ENCODE measurements at places on chromosomes 3 and 15.

DNA sequence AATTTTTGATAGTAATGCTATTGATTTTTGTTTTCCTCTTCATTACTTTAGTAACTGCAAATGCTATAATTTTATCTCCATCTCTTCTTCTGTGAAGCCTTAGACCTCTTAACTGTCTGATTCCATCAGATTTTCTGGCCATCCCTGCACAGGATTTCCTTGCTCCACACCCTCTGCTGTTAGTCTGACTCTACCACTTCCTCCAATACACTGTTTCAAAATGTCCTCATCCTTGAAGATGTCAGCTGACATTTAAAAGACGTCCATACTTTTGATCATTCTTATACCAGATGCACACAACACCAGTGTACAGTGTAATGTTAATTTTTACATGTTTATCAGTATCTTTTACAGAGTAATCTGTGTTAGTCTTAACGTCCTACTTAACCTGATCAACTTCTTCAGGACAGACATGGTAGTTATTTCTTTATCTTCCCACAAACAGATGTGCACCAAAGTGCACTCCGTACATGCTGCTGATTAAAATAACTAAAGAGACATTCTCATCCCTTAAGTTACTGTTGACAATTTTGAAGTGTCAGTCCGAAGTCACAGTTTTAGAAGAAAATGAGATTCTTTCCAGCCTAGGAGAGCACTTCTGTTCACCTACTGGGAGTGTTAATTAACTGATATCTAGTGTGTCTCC, 102.4 kb upstream of the RASGRP1 start:
- DNase-seq = no peak

- no peak for DNase-seq
These were observed 22.2 kb upstream of the MAP3K13 start for GRCh38 chr3:185340751-185341150.

GRCh38 chr3:56421205-56421604, 47.1 kb downstream of the ERC2 start:
- DNase-seq = no peak

DNA sequence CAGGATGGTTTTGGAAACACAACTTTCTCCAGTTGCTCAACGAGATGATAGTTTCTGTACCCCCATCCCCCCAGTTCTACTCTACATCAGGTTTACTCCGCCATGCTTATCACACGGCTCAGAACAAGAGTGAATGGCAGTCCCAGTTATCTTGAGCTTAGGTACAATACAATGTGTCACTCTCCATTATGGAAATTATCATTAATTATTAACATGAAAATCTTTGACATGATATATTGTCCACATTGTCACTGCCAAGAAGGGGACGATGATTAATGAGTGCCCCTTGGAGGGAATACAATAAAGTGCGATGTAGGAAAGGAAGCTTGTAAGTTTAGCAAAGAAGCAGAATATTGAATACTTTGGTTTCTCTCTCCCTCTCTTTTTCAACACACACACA, 252.6 kb upstream of the CFAP20DC start:
- DNase-seq = no peak

- DNase-seq = no peak
These were observed 102.4 kb downstream of the LSM3 start for GRCh38 chr3:14281053-14281452.

DNA sequence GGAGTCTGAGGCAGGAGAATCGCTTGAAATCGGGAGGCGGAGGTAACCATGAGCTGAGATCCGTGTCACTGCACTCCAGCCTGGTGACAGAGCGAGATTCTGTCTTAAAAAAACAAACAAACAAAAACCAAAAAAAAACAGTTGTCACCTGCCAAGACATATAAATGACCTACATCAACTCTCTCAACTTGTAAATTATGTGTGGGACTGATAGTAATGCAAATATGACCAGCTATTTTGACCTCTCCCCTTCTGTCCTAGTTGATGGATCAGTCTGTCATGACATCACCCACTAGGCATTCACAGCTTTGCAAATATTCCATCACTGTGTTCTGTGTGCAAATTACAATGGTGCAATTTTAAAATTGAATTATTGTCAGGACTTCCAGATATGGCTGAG, 175.4 kb downstream of the EBLN2 start:
- no peak for DNase-seq

DNA sequence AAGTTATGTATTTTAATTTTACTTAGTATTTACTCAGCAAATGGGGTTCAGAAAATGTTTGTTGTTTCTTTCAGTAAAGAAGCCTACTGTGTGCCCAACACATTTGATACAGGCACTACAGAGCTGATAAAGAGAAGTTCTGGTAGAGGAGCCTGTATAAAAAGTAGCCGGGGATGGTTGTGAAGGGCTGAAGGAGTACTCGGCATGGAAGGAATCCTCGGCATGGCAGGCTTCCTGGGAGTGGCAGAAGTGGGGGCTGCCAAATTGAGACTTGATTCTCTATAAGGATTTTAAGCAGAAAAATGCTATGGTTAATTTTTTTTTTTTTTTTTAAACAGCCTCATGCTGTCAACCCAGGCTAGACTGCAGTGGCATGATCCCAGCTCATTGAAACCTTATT, 9.3 kb downstream of the ARL13B start:
- DNase-seq = no peak

GRCh38 chr3:196192036-196192523, 19.1 kb downstream of the ZDHHC19 start:
- no peak for DNase-seq

DNA sequence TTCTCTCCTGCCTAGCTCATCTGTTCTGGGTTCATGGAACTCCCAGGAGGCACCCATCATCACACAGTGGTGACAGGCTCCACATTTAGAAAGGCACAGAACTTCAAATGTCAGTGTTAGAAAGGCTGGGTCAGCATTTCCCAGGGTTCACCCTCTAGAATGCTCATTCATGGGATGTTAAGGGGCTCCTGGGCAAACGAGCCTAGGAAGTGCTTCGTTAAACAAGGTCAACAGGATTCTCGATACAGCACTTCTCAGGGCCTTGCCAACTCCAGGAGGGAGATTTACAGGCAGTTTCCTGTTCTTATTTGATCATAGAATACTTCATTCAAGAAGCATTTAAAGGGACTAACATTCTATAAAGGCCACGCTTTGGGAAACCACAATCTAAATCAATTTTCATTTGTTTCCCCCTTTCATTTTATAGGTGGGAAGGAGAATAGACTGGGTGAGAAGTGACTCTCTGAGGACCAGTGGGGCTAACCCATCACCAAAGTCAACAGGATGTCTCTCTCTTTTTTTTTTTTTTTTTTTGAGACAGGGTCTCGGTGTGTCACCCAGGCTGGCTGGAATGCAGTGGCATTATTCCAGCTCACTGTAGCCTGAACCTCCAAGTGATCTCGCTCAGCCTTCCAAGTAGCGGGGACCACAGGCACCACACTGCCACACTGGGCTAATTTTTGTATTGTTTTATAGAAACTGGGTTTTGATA, 14.3 kb downstream of the IGDCC4 start:
- DNase-seq = peak; percentile 19

- no peak for DNase-seq
These were observed 27.7 kb downstream of the DLG1 start for GRCh38 chr3:197270558-197271317.

DNA sequence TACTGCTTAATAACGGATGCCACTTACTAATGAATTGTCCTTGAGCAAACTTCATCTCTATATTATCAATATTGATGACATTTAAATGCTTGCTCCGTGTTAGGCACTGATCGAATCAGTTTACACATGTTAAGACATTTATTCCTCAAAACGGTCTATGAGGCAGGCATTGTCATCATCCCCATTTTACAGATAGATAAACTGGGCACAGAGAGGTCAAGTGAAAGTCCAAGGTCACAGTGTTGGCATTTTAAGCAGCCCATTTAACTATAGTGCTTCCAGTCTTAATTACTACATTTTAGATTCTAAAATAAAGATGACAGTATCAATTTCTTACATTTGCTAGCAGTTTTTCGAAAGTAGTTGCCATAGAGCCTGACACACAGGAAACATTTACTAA, 966 bp upstream of the ABI3BP start:
- DNase-seq = no peak

- DNase-seq = no peak
These were observed 93.4 kb downstream of the IL12A start for GRCh38 chr3:160081958-160082533.

- no peak for DNase-seq
These were observed 116.9 kb downstream of the RORA start for GRCh38 chr15:61112231-61112630.

DNA sequence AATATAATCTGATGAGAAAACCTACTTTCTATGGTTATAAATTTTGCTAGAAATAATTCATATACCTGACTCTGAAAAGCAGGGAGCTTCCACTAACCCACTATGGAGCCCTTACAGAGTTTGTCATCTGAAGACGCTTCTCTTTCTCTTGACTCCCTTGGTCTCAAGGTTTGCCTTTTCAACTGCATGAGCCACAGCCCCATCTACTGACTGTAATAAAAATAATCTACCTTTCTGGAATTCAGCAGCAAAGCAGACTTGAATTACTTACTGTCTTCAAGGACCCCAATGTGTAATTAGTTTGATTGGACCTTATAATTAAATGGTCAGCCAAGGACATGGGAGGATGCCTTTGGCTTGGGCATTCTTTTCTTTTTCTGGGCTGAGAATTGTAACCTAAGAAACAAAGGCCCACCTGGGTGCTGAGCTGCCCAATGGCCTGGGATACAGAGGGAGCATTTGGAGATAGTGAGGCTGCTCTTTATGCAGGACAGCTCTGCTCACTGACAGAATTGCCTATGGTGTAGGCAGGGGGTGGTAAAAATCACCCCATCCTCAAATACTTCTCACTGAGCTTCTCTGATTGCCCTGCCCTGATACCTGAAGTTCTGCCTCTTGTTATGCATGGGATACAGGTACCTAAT, 178.6 kb upstream of the TRIM42 start:
- no peak for DNase-seq

- no peak for DNase-seq
These were observed 1.1 kb upstream of the HAPLN3 start for GRCh38 chr15:88896333-88897033.

GRCh38 chr15:63369781-63370180, 11.9 kb downstream of the CA12 start:
- DNase-seq = no peak

DNA sequence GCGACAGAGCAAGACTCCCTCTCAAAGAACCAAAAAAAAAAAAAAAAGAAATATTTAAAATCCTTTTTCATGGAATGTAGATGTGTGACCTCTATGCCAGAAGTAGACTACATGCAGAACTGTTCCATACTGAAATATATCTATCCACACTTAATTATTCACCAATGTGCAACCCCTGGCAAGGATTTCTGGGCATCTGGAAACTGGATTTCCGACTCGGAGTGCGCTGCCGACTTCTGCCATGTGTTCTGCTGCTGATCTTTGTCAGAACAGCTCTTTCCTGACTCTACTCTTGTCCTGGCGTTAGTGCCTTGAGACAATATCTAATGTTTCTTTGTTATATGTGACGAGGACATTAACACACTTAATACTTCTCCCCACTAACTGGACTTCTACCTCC, 11.7 kb downstream of the LIPH start:
- DNase-seq = no peak

DNA sequence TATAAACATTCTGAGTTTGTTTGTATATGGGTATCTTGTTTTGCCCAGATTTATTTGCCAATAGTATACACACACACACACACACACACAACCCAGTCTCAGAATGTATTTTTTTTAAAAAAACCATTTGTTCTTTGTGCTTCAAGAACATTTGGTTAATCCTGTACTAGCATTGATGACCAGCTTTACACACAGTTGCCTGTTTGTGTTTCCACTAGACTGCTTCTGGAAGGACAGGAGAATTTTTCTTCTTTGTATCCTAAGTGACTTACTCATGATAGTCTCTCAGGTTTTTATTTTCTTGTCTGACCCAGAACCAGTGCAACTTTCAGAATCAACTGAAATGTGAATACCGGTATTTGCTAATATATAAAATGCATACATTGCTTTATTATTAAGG, 40.5 kb downstream of the U2SURP start:
- no peak for DNase-seq

GRCh38 chr15:52529341-52529924, 753 bp upstream of the MYO5A start:
- no peak for DNase-seq

DNA sequence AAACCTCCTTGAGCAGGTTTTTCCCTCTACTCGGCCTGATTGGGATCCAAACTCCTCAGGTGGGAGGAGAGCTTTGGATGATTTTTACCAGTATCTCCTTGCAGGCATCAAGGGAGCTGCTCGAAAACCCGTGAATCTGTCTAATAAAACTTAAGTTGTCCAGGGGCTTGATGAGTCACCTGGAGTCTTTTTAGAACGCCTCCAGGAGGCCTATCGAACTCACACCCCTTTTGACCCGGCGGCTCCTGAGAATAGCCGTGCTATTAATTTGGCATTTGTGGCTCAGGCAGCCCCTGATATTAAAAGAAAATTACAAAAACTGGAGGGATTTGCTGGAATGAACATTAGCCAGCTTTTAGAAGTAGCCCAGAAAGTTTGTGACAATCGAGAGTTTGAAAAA, 41.6 kb downstream of the ZBTB11 start:
- no peak for DNase-seq

DNA sequence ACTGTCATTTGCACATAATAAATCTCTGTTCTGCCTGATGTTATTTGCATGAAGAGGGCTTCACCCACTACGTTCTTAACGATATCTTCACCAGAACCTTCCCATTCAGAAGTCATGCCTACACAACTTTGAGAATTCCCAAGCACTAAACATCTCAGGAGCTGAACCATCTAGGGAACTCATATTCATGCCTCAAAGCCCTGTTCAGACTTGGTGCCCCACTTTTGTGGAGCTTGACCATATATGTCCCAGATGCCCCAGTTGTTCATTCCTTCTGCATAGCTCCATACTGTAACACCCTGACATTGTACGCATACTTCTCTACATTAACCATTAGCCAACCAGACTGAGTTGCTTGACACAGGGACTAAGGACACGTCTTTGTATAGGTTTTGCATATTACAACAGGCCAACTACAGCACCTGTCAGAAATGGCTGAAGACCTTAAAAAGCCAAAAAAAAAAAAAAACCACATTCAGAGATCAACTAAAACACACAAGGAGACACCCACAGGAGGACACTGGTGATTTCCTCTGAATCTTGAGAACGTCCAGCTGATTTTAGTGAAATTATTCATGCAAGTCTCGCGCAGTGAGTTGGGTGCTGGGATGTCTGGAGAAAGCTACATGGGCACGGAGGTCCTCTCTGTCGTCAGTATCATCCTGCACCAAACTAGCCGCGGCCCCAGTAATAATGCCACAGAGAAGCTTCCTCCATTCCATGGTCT, 141.4 kb downstream of the FOXP1 start:
- no peak for DNase-seq

GRCh38 chr3:13535905-13536304, 13.0 kb upstream of the FBLN2 start:
- DNase-seq = no peak

- DNase-seq = no peak
These were observed 116.6 kb downstream of the SEC22A start for GRCh38 chr3:123318374-123318773.

GRCh38 chr3:52787246-52787645, 7.3 kb upstream of the ITIH3 start:
- DNase-seq = no peak

GRCh38 chr3:61114316-61114953, 136.8 kb downstream of the FHIT start:
- no peak for DNase-seq

Measured in psoas muscle (tissue), 8 donors.